ENCODE measurements at places on chromosomes 16 and 17. TPM values are rescaled to one million over a fixed set of nuclear protein-coding genes. Genes with fewer than 3 reads are reported as not detected.

- no peak for DNase-seq
- H3K4me1 ChIP-seq, result peaks cover 4% of the 10 kb centered on the region
- no peak overlapping the region for H3K27ac ChIP-seq
- H3K4me3 ChIP-seq, result no peak overlapping the region
- H3K36me3 ChIP-seq, result no peaks in the 10 kb centered on the region
- peaks cover 56% of the 10 kb centered on the region for H3K27me3 ChIP-seq
These were observed 4.8 kb downstream of the KRT23 start for GRCh38 chr17:40932608-40933007.

GRCh38 chr16:10405386-10405939, 19.6 kb downstream of the ATF7IP2 start:
- H3K27ac ChIP-seq, result no peak overlapping the region
- no peaks in the 10 kb centered on the region for H3K27me3 ChIP-seq
- no peak for DNase-seq
- peaks cover 8% of the 10 kb centered on the region for H3K4me1 ChIP-seq

DNA sequence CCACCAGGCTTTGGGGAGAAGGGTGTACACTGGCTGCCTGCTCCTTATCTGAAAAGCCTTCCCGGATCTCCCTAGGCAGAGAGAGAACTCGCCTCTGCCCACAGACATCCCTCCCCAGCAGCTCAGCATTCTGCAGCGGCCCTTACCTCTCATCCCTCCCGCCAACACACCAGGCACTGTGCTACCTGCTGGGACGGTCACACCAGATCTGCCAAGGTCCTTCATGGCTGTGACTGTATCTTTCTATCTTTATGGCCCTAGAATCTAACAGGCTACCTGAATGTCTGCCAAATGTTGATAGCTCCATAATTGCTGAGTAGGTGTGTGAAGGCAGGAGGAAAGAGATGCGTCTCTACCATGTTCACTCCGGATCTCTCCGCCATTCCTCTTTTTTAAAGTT, 7.9 kb downstream of the TSNAXIP1 start:
- H3K4me1 ChIP-seq, result peaks cover 5% of the 10 kb centered on the region
- DNase-seq, result no peak
- H3K4me3 ChIP-seq, result no peak overlapping the region
- H3K36me3 ChIP-seq, result no peaks in the 10 kb centered on the region

- H3K27me3 ChIP-seq, result no peaks in the 10 kb centered on the region
- peaks cover 29% of the 10 kb centered on the region for H3K4me1 ChIP-seq
- no peaks in the 10 kb centered on the region for H3K36me3 ChIP-seq
- no peak for DNase-seq
- peak overlapping the region; percentile 96 for H3K27ac ChIP-seq
These were observed 1.4 kb upstream of the CYB561 start for GRCh38 chr17:63447471-63448009.

- H3K36me3 ChIP-seq, result no peaks in the 10 kb centered on the region
- no peak for DNase-seq
- no peaks in the 10 kb centered on the region for H3K27me3 ChIP-seq
- H3K4me1 ChIP-seq, result no peaks in the 10 kb centered on the region
- no peak overlapping the region for H3K27ac ChIP-seq
- no peak overlapping the region for H3K4me3 ChIP-seq
These were observed 12.8 kb upstream of the KCNJ18 start for GRCh38 chr17:21679256-21680146.

Gene SPN
- 122 TPM for total RNA-seq

Gene TBC1D3H
- total RNA-seq, result not detected

DNA sequence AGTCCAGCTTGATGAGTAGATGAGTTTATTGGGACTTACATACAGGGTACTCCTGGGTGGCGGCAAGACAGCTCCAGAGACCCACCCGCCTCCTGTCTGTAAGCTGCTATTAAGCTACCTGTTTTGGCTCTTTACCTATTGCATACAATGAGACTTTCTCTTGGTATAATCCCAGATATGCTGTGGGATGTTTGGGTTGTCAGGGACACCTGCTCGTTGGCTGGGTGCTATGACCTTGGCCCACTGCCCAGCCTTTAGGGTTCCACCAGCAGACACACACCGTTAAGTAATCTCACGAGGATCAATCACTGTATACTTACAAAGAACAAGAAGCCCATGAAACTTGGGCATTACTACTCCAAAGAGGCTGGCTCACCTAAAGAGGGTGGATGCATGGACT, 116.4 kb downstream of the NPIPB5 start:
- no peaks in the 10 kb centered on the region for H3K36me3 ChIP-seq
- no peaks in the 10 kb centered on the region for H3K4me1 ChIP-seq
- no peak for DNase-seq
- H3K4me3 ChIP-seq, result no peak overlapping the region

DNA sequence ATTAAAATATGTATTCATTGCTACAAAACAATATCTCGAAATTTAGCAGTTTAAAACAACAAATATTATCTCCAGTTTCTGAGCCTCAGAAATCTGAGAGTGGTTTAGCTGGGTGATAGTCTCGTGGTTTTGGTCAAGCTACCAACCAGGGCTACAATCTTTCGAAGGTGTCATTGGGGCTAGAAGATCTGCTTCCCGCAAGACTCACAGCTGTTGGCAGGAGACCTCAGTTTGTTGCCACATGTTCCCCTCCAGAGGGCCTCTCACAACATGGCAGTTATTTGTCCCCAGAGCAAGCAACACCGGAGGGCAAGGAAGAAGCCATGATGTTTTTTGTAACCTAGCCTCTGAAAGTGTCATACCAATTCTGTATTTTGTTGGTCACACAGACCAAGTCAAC, 12.0 kb upstream of the BCAS3 start:
- no peak overlapping the region for H3K27ac ChIP-seq
- H3K4me1 ChIP-seq, result no peaks in the 10 kb centered on the region
- DNase-seq, result no peak
- H3K27me3 ChIP-seq, result no peaks in the 10 kb centered on the region

Data from T-helper 17 cell (primary cell).